ENCODE measurements at places on chromosomes 5 and 9. TPM values are rescaled to one million over a fixed set of nuclear protein-coding genes. Genes with fewer than 3 reads are reported as not detected.

Gene PCDHAC1
- 0.47 TPM for total RNA-seq

DNA sequence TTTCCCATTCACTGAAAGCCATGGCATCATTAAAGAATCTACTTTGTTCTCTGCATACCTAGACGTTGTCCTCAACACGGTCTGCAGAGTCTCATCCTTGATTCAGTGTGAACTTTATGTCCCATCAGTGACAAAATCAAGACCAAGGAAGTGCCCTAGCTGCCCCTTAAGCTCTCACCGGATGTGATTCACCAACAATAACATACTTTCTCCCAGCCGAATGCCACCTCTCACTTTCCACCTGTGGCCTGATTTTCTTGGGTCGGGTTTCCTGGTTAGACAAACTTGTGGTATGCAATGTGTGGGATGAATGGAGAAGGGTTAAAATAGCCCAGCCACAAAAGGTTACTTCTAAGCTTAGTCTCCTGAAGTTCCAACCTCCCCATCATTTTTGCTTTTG lies 145.3 kb upstream of the PAPPA start:
- no peak for ATAC-seq

GRCh38 chr9:13902286-13903066 lies 411.5 kb downstream of the NFIB start:
- ATAC-seq = no peak

DNA sequence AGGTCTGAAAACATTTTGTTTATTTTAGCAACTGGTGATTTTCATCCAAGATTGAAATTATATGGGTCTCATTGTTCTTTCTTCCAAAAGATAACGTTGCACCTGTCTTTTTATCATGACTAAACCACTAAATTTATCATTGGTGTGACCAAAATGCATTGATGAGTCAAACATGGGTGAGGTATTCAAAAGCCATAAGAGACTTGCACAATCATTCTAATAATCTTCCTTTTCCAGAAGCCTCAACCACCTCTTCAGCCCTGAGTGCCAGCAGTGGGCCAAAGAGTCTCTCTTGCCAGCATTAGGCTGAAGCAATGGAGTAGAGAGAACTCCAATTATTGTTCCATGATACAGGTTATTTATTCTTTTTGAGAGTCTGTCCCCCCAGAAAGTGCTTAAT lies 198.9 kb downstream of the LURAP1L start:
- ATAC-seq = no peak
